ENCODE measurements at places on chromosomes 5 and 9.

- no peak for DNase-seq
Measured at GRCh38 chr9:3845549-3845948, 319.7 kb upstream of the RFX3 start.

DNA sequence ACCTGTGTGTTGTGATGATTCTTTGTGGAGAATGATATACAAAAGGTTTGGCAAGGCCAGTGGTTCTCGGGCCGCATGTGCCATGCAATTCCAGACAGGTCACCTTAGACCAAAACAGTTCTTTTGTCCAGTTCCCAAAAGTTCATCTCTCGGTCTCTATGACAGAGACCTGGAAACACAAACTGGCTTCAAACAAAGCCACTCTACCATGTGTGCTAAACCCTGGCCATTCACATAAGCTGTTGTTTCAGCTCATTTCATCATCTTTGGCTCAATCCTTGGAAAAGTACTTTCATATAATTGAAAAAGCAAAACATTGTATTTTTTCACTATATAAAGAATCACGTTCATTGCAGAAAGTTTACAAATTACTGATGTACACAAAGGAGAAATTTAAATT, 210.5 kb upstream of the SEMA6A start:
- no peak for DNase-seq

GRCh38 chr9:34982361-34982760, 7.2 kb upstream of the DNAJB5 start:
- DNase-seq, result no peak

- no peak for DNase-seq
Measured at GRCh38 chr9:117649126-117649525, 55.1 kb upstream of the TLR4 start.

DNA sequence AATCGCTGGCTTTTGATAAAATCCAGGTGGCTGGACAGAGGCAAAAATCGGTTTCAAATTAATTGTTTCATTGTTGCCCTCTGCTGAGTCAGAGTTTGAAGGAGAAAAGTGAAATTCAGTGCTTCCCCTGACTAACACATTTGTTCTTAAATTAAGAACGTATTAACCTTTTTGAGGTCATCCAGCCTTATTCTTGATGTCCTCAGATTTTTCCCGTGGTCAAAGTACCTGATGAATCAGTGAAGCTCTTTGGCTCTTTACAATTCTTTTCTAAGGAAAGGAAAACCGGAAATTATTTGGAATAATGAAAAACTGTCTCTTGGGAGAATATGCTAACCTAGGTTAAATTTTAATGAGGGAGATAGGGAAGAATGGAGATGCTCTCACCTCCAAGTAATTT, 21.6 kb downstream of the OSMR start:
- DNase-seq, result no peak

DNA sequence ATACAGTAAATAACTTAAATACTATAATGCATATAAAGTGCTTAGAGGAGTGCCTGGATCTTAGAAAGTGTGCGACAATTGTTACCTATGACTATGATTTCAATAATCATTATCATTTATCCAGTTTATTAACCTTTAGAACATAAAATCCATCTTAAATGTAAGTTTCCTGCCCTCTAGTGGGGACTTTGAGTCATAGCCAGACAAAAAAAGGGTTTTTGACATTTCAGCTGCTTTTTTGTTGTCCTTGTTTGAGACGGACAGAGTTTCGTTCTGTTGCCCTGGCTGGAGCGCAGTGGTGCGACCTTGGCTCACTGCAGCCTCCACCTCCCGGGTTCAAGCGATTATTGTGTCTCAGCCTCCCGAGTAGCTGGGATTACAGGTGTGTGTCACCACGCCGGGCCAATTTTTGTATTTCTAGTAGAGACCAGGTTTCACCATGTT, 9.7 kb upstream of the C9orf152 start:
- DNase-seq, result no peak

DNA sequence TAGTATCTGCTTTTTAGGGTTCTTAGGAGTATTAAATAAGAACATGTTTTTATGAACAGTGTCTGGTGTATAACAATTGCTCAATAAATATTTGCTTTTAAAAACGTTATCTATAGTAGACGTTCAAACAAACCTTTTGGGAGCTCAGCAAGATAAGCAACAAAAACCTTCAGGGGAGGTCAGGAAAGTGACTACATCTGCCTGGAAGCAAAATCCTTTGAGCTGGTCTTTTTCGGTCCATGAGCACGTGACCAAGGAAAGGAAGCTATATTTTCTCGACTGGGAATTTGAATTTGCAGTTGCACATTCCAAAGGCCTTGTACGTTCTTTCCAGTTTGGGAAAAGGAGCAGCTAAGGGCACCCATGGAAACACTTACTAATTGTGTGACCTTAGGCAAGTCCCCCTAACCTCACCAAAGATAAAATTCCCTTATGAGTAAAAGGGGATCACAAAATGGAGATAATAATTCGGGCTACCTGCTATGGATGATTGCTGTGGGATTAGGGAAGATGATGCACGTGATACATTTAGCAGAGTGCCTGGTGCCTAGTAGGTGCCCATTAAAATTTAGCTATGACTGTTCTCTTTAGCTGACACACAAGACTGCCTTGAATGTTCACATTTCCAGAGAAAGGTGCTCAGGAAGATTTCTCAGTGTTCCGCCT, 45.4 kb downstream of the PTTG1 start:
- DNase-seq, result no peak

DNA sequence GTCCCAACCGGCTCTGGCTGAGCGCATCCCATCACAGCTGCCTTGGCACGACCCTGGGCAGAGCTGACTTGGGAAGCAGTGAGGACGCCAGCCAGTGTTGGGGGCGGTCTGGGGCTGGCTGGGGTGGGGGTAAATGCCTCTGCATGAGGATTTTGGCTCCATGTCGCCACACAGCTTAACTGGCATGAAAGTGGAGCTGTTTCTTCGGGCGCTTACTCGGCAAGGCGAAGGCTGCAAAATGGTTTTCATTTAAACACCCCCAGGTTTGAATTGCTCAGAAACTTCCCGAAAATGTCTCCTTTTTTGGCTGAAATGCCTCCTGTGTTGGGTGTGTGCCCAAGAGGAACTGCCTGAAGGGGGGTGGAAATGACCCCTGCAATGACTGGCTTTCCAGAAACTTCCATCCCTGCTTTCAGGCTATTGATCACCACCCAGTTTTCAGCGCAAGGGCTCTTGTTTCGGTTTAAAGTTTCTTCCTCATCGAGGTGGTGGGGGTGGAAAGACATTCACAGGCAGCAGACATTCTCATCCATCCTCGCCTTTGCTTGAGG, 38.3 kb downstream of the PTGES start:
- DNase-seq, result no peak

DNA sequence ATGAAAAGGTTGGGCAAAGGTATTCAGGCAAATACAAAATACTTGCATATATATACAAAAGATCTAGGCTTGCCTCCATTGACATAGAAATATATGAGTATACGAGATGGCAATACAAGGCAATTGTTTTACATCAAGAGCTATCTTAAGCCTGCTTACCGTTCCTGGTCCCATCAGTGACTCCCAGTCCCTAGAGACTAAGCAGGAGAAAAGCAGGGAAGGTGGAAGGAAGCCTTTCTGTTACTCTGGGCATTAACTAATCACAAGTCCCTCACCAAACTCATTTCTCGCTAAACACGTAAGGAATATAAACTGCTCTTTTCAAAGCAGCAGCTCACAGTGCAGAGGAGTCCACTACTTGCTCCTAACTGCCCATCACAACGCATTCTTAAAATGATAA, 125.2 kb downstream of the ZNF608 start:
- no peak for DNase-seq

- DNase-seq, result no peak
Measured at GRCh38 chr5:95081982-95082381, 202.9 kb downstream of the MCTP1 start.

GRCh38 chr5:133865113-133865512, 103.3 kb downstream of the C5orf15 start:
- DNase-seq, result no peak

GRCh38 chr5:10166392-10166791, 83.3 kb downstream of the ATPSCKMT start:
- no peak for DNase-seq

DNA sequence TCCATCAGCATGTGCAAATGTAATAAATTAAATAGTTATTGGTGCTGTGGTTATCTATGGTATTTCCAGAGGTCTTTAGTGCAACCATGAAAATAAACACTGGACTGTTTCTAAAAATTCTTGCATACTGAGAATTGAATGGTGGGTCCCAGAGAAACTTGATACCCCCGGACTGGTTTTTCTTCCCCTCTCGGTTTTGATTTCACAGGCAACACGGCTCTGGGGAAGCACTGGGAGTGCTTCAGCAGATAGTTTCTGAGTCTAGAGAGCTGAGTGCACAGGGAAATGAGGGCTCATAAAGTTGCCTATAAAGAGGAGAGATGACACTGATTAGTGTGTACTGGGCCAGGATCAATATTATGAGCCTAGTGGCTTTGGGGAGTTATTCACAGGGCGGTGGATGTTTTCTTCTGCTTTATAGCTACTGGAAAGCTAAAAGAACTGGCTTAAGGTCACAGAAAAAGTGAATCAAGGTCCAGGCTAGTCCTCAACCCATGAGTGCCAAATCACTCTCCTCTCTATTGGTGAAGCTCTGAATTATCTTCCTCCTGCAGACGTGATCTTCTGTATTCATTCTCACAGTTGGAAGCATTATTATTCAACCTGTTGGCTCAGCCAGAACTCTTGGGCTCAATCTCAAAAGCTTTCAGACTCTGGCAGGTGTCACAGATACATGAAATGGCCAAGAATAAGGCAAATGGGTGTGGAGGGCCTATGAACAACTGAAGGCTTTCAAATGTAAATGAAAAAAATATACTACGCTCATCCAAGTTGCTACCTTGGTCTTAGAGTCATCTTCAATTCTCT, 170.2 kb upstream of the HMHB1 start:
- no peak for DNase-seq

- DNase-seq, result no peak
Measured at GRCh38 chr9:126589349-126589748, 24.4 kb upstream of the LMX1B start.

DNA sequence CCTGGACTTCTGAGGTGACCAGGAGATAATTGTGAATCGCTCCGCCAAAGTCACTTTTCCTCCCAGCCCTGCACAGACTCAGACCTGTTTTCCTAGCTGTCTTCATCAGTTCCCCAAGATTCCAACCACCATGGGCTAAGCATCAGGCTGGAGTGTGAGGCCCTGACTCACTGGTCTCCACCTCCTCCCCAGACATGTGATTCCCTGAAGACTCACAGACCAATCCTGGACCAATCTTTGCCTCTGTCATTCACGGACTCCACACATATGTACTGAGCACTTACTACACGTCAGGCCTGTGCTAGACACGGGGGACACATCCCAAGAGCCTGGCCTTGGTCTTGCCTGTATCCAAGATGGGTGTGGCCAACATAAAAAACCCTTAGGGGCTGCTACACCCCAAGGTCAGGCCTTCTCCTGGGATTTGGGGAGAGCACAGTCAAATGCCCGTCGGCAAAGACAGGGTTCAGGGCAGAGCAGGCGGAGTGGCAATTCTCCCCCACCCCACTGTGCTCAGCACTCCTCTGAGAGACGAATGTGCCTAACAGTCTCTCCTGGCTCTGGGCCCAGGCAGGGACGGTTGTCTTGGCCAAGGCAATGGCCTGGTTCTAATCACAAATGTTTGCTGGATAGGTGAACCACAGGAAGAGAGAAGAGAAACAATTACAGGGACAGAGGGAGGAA, 11.9 kb downstream of the EEIG1 start:
- no peak for DNase-seq

GRCh38 chr5:57501414-57502201, 19.0 kb upstream of the ACTBL2 start:
- no peak for DNase-seq

DNA sequence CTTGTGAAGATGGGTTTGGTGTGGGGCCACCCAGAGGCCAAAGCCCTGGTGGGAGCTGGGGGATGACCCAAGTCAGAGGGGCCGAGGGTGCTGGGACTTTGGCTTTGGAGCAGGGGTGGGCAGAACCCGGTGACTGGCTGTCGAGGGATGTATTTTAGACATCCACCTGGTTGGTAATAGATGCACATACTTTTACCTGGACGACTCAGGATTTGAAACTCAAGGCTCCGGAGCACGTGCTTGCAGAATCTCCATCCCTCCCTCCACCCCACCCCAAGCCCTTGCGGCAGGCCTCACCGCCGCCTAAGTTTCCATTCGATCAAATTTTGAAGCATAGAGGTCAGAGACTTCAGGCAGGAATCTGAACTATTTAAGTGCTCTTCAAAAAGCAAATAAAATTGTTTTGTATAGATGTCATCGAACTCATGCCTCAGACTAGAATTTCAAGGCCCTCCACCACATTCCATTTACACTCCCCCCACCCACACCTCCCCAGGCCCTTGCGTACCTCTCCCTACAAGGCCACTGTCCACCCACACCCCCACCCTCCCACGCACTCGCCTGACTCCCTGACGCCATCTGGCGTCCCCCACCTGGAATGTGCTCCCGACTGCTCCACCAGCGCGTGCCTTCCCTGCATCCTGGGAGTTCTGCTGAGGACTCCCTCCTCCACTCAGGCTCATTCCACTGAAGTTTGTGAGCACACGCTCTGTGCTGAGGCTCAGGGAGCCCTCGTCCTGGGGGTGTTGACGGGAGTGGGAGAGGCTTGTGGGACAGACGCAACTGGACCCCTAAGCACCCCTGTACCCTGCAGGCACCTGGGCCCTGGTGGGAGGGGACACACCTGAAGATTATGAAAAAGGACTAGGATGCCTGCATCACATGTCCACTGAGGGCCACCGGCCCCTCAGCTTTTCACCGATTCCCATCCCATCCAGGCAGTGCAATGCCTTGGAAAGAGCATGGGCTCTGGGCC, 56.4 kb upstream of the RPL26L1 start:
- no peak for DNase-seq
